Upper lobe of right lung (tissue), 1 donor: ENCODE measurements at places on chromosomes 2 and 18. TPM values are rescaled to one million over a fixed set of nuclear protein-coding genes. Genes with fewer than 3 reads are reported as not detected.

- peaks cover 10% of the 10 kb centered on the region for H3K36me3 ChIP-seq
- H3K4me3 ChIP-seq, result no peak overlapping the region
- H3K4me1 ChIP-seq, result peaks cover 22% of the 10 kb centered on the region
- H3K27me3 ChIP-seq, result no peaks in the 10 kb centered on the region
These were observed 62.5 kb downstream of the STK39 start for GRCh38 chr2:168184681-168185513.

- peak overlapping the region; percentile 83 for H3K4me3 ChIP-seq
- peak overlapping the region; percentile 99 for H3K27ac ChIP-seq
- DNase-seq, result peak; percentile 68
- peaks cover 8% of the 10 kb centered on the region for H3K27me3 ChIP-seq
- H3K4me1 ChIP-seq, result peaks cover 15% of the 10 kb centered on the region
- no peaks in the 10 kb centered on the region for H3K36me3 ChIP-seq
These were observed 312 bp downstream of the NR4A2 start for GRCh38 chr2:156332284-156332533.

- no peaks in the 10 kb centered on the region for H3K27me3 ChIP-seq
- H3K36me3 ChIP-seq, result no peaks in the 10 kb centered on the region
These were observed 32.7 kb downstream of the ABI2 start for GRCh38 chr2:203360833-203361430.

- no peaks in the 10 kb centered on the region for H3K27me3 ChIP-seq
- no peak overlapping the region for H3K27ac ChIP-seq
- DNase-seq, result no peak
- no peaks in the 10 kb centered on the region for H3K36me3 ChIP-seq
- peaks cover 5% of the 10 kb centered on the region for H3K4me1 ChIP-seq
These were observed 87.5 kb downstream of the ZCCHC2 start for GRCh38 chr18:62610351-62610700.

DNA sequence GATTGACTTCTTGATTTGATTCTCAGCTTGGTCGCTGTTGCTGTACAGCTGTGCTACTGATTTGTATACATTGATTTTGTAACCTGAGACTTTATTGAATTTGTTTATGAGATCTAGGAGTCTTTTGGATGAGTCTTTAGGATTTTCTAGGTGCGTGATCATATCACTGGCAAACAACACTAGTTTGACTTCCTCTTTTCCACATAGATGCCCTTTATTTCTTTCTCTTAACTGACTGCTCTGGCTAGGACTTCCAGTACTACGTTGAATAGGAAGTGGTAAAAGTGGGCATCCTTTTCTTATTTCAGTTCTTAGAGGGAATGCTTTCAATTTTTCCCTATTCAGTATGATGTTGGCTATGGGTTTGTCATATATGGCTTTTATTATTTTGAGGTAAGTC is 101.3 kb downstream of the OSBPL1A start:
- no peaks in the 10 kb centered on the region for H3K27me3 ChIP-seq
- H3K36me3 ChIP-seq, result no peaks in the 10 kb centered on the region
- no peak overlapping the region for H3K4me3 ChIP-seq
- H3K4me1 ChIP-seq, result no peaks in the 10 kb centered on the region
- H3K27ac ChIP-seq, result no peak overlapping the region

GRCh38 chr2:18722101-18722500 is 132.7 kb upstream of the NT5C1B start:
- no peaks in the 10 kb centered on the region for H3K27me3 ChIP-seq
- no peak for DNase-seq
- no peak overlapping the region for H3K4me3 ChIP-seq
- H3K27ac ChIP-seq, result no peak overlapping the region
- H3K36me3 ChIP-seq, result no peaks in the 10 kb centered on the region

- DNase-seq, result no peak
- H3K27me3 ChIP-seq, result no peaks in the 10 kb centered on the region
- H3K4me3 ChIP-seq, result no peak overlapping the region
- no peaks in the 10 kb centered on the region for H3K36me3 ChIP-seq
- peak overlapping the region; percentile 36 for H3K27ac ChIP-seq
These were observed 67.5 kb downstream of the TANC1 start for GRCh38 chr2:159035790-159036411.

- DNase-seq, result no peak
- H3K27ac ChIP-seq, result no peak overlapping the region
- H3K4me1 ChIP-seq, result no peaks in the 10 kb centered on the region
These were observed 173.7 kb upstream of the FIGN start for GRCh38 chr2:163909411-163910080.

DNA sequence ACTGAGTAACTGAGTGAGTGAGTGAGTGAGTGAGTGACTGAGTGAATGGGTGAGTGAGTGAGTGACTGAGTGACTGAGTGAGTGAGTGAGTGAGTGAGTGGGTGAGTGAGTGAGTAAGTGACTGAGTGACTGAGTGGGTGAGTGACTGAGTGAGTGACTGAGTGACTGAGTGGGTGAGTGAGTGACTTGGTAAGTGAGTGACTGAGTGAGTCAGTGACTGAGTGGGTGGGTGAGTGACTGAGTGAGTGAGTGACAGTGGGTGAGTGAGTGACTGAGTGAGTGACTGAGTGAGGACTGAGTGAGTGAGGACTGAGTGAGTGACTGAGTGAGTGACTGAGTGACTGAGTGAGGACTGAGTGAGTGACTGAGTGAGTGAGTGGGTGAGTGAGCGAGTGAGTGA is 13.9 kb downstream of the MAL start:
- no peak overlapping the region for H3K4me3 ChIP-seq
- peaks cover 17% of the 10 kb centered on the region for H3K4me1 ChIP-seq

GRCh38 chr18:10682368-10682714 is 156.5 kb downstream of the NAPG start:
- no peaks in the 10 kb centered on the region for H3K27me3 ChIP-seq
- H3K27ac ChIP-seq, result no peak overlapping the region
- no peak for DNase-seq
- no peaks in the 10 kb centered on the region for H3K36me3 ChIP-seq
- H3K4me1 ChIP-seq, result no peaks in the 10 kb centered on the region
- H3K4me3 ChIP-seq, result no peak overlapping the region

- H3K36me3 ChIP-seq, result no peaks in the 10 kb centered on the region
- H3K27ac ChIP-seq, result no peak overlapping the region
- H3K4me3 ChIP-seq, result no peak overlapping the region
- peak; percentile 66 for DNase-seq
- no peaks in the 10 kb centered on the region for H3K4me1 ChIP-seq
These were observed 220.0 kb upstream of the CYP26B1 start for GRCh38 chr2:72367530-72368225.

GRCh38 chr2:206981739-206982340 is 42.5 kb downstream of the CPO start:
- H3K4me1 ChIP-seq, result peaks cover 8% of the 10 kb centered on the region
- no peak overlapping the region for H3K4me3 ChIP-seq
- no peaks in the 10 kb centered on the region for H3K27me3 ChIP-seq
- H3K36me3 ChIP-seq, result no peaks in the 10 kb centered on the region
- H3K27ac ChIP-seq, result no peak overlapping the region

DNA sequence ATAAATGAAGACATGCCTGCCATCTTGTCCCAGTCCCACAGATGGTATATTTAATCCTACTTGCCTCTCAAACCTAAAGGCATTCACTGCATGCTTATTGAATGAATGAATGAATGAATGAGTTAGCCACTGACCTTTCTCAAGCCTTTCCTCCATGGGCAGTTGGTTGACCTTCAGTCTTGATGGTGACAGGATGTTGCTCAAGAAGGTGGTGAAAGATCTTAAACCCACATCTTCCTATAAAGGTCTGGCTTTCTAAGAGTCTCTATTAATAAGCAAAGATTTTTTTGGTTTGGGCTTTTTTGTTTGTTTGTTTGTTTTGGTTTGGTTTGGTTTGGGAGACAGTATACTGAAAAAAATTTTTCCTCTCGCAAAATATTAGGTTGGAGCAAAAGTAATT is 41.7 kb downstream of the KIAA2012 start:
- peaks cover 7% of the 10 kb centered on the region for H3K4me1 ChIP-seq
- no peak overlapping the region for H3K4me3 ChIP-seq
- H3K27me3 ChIP-seq, result no peaks in the 10 kb centered on the region
- H3K36me3 ChIP-seq, result no peaks in the 10 kb centered on the region

- H3K36me3 ChIP-seq, result no peaks in the 10 kb centered on the region
- no peak for DNase-seq
- H3K4me3 ChIP-seq, result no peak overlapping the region
- H3K27me3 ChIP-seq, result no peaks in the 10 kb centered on the region
These were observed 116.5 kb upstream of the SERTAD2 start for GRCh38 chr2:64770137-64770780.

- H3K36me3 ChIP-seq, result no peaks in the 10 kb centered on the region
- no peaks in the 10 kb centered on the region for H3K27me3 ChIP-seq
- DNase-seq, result peak; percentile 43
These were observed 205.4 kb downstream of the HDAC4 start for GRCh38 chr2:239195318-239195871.

The APOB gene
- total RNA-seq, result 0.49 TPM

The LOXL3 gene
- total RNA-seq, result 8.1 TPM

The HOXD13 gene
- total RNA-seq, result not detected

The RAX gene
- total RNA-seq, result not detected

The SOWAHC gene
- total RNA-seq, result 19.9 TPM
